ENCODE measurements at places on chromosomes 2 and 18.

GRCh38 chr2:101698014-101698843 lies 722 bp downstream of the MAP4K4 start:
- DNase-seq, result peak; percentile 22

- no peak for DNase-seq
Observed at GRCh38 chr2:15127876-15128275, 433.3 kb downstream of the NBAS start.

DNA sequence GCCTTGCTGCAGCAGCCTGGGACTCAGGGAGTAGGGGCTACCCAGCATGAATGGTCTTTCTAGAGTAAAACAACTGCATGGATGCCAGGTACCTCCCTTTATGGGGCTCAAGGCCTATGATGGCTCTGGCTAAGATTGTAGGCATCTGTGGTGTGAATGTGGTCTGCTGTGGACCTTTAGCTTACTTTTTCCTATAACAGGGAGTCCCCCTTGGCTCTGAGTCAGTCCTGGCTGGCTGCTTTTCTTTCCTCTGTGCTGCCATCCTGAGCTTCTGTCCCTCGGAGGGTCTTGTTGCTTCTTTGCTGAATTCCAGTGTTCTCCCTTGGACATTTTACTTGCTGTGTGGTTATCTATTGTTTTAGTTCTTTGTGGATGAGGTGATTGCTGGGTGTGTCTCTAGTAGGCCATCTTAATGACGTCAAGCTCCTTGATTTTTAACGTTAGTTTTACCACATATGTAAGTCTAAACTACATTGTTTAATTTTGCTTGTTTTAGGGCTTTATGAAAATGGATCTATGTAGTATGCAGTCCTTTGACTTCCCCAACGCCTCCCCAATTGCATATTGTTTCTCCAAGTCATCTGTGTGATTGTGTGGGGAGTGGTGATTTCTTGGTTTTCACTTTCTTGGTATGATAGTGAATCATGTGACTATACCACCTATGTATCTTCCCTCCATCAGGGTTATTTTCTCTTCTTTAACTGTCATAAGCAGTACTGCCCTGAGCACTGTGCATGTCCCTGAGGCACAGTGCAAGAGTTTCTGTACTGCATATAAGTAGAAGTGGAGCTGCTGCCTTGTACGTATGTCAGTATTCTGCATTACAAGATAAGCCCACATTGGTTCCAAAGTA lies 92.4 kb downstream of the NCK2 start:
- no peak for DNase-seq

GRCh38 chr18:46051731-46052461 lies 20.2 kb downstream of the PSTPIP2 start:
- DNase-seq, result no peak

Measured in COR-L47 (cell line).